ENCODE measurements at places on chromosomes 5 and 9.
A peak's percentile ranks its signal among the peaks of the same experiment; 100 is the strongest.

- DNase-seq = no peak
Measured at GRCh38 chr5:158801893-158802292, 297.8 kb downstream of the EBF1 start.

DNA sequence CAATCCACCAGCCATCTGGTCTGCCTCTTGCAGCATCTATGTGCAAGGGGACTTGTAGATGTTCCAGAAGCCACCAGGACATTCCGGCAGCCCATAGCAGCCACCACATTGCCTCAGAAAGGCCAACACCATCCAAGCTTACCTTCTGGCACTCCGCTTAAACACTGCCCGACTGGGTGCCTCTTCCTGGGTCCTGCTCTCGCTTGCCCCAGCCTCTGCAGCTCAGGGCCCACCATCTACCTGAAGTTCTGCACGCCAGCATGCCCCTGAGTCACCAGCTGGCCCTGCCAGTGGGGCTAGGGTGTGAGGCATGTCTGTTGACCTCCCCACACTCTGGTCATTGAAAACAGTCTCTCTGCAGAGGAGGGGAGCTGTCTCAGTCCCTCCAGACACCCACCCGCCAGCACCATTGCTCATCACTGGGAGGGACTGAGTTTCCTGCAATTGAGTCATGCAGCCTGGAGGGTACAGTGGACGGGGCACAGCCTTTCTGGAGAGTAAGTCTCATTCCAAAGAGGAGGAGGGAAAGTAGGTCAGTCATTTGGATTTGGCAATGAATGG lies 16.9 kb upstream of the COL5A1 start:
- no peak for DNase-seq

DNA sequence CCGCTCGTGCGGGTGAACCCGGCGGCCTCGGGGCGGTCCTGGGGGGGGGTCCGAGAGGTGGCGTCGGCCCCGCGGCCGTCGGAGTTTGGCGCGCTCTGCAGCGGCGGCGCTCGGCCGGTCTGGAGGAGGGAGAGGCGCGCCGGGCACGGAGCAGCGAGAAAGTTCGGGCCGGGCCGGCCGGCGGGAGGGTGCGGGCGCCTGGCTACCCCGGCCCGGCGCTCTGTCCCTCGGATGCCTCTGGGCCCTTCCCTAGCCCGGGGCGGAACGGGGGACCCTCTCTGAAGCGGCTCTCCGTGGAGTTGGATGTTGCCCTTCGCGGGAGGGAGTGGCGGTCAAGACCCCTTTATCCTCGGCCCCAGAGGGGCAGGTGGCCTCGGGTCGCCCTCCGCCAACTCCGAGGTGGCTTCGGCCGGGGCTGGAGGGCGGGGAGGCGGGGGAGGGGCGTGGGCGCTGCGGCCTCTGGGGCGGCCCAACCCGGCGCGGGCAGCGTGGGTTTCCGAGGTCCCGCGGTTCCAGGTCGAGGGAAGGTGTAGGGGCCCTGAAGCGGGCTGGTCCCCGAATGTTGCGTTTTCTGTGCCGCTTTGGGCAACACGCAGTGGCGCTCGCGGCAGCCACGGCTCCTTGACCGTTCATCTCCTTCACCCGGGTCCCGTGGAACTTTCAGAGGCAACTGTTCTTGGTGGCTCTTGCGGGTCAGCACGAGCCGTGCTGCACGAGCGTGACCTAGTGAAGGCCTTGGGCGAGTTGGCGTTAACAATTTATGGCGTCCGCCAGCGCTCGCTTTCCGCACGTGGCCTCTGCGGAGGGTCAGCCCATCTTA lies 290.5 kb downstream of the DOCK8 start:
- DNase-seq = no peak

GRCh38 chr9:85987236-85987635 lies 46.3 kb downstream of the NAA35 start:
- no peak for DNase-seq

GRCh38 chr5:110903966-110904365 lies 165.2 kb downstream of the SLC25A46 start:
- no peak for DNase-seq

- no peak for DNase-seq
Measured at GRCh38 chr9:117156771-117157535, 257.9 kb downstream of the ASTN2 start.

DNA sequence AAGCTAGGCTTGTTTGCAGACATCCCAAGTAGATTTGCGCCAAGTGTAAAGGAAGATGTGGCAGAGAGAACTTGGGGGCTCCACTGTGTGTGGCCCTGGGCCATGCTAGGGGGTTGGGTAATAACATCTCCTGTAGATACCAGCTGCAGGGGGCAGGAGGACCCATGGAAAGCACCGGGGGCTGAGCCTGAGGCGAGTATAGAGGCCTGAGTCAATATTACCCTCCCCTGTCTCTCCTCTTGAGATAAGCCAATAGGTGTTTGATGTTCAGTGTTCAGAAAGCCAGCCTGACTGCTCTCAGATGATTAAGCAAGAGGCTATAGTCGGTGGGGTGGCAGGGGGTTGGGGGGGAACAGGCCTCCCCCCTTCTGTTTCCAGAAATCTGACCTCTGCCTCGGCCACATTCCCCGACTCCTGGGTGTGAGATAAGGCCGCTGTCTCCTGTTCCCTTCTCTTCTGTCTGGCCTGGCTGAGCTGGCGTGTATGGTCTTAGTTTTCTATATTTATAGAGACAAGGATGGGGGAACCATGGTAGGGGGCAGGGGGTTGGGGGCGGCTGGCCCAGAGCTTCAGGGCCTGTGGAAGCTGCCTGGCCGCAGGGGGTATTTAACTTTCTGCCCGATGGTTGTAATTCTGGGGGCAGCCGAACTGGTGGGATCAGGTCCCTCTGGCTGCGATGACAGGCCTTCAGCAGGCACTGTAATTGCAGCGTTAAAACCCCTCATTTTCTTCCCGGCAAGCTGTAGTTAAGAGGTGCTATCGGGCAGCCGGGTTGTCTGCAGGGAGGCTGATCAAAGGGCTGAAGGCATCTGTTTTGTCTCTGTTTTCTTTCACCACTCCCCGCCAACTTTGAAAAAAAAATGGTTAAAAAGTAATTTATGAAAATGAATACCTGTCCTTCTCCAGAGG lies 292.0 kb downstream of the NSG2 start:
- DNase-seq = no peak

GRCh38 chr5:33309536-33310345 lies 131.0 kb upstream of the TARS1 start:
- no peak for DNase-seq

DNA sequence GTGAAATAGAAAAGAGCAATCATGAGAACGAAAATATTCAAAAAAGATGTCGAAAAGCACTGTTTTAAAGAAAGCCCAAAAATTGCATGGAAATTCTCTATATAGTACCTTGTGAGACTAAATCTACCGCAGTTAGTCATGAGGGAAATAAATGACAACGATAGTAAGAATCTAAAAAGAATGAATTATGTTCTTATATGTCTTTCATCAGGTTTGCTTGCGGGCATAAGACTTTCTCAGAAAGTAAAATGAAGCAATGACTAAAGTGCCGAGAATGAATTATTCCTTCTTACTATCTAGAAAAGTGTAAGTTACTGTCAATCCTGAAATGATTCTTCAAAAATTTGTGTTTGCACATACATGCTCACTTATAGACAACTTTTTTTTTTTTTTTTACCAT lies 26.4 kb downstream of the PTPRD start:
- no peak for DNase-seq

- DNase-seq = peak; percentile 23
Measured at GRCh38 chr9:6356904-6357303, 28.7 kb downstream of the TPD52L3 start.

DNA sequence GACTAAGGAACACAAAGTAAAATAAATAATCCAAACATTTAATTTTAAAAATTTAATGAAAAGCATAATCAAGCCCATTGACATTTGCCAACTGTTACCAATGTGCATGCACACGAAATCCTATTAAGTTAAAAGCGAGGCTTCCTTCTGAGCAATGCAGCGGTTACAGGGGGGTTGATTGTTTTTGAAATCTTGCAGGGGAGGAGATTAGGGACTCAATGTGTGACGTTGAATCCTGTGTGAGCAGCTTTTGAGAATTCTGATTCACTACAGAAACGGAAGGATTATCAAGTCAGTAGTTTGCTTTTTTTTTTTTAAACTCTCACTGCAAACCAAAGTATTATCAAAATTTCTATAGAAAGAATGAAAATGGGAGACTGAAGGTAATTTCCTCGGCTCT lies 109.5 kb downstream of the PRKACG start:
- DNase-seq = no peak

- no peak for DNase-seq
Measured at GRCh38 chr9:14226855-14227532, 86.9 kb downstream of the NFIB start.

GRCh38 chr9:69579032-69579758 lies 93.0 kb downstream of the APBA1 start:
- DNase-seq = no peak

DNA sequence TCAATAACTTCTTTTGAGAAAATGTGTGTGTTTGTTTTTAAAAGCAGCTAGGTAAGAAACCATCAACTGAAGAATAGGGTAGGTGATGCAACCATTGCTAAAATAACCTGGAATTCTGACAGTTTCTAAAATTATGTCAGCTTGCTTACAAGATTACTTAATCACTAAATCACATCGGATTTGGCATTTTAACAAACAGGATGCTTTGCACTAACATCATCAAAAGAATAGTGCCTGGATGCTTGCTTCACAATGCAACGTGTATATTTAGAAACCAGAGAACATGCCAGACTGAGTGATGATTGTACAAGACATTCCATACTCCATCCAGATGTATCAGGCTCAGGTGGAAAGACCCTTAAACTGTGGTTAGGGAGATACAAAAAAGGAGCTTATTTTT lies 43.9 kb downstream of the PAM start:
- DNase-seq = no peak

DNA sequence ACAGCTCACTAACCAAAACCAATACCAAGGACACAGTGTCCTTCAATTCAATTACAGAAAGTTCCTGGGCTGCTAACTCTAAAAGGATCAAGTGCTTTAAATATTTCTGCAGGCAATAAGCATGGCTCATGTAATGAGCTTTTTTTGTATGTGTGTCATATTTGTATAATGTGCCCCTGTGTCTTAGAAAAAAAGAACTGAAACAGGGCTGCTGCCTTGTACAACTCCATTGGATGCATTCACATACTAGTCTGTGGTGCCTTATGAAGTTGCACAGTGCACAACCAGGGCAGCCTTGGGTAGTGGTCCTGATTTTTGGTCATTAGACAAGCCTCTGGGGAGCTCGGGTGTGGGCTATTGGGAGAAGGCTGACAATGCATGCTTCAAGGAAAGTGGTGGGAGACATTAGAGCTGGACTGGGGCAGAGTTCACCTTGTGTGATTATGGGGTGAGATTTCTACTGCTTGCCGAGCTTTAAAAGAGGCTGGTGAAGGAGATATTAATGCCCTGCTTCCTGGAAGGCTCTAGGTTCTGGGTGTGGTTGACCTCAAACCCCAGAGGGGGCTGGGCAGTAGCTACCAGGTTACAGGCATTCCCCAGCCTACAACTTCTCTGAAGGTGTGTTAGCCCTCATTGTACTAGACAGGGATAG lies 3.6 kb upstream of the CPEB4 start:
- no peak for DNase-seq

DNA sequence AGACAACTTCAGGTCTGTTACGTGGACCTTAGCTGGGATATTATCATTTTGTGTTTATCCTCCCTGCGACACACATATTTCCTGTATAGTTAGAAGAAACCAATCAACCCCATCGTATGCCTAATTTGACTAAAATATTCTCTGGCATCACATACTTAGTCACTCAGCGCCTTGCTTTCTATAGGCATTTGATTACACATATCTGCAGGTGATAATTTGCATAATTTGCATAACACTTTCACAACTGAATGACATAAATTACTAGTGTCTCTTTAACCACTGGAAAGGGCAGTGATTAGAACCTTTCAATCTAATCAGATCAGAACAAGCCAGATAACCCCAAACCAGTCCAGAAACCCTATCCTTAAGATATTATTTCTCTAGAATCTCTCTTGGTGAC lies 390.2 kb downstream of the TLR4 start:
- DNase-seq = no peak

DNA sequence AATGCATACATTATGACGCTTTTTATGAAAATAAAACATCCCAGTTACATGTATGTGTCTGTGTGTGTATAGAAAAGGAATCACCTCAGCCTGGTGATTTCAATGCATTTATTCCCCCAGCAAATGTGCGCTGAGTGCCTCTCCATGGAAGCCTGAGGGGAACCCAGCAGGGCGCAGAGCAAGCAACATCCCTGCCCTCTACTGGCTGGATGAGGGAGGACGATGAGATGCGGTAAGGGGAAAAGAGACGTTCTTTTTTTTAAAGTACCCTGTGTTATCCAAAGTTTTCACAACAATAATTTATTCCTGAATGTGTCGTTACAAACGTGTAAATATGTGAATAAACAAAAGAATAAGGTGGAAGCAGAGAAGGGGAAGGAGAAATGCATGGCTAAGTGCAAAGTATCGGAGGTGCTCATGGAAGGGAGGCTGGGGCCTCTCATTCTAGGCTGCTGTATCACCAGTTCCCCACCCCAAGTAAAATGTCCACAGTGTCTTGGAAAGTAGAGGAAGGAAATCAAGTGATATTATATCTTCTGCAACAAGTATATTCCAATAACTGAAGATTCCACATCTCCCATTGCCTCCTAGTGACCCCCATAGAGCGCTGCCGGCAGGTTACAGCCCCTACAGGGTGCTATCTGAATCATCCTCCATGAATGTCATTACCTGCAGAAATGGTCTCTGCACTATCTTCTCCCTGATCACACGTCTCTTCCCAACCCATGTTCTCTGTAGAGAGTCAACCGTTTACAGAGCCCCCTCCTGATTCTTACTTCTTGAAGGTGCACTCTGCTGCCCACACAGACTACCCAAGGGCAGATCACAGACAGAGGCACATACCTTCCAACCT lies 13.0 kb upstream of the ABLIM3 start:
- peak; percentile 9 for DNase-seq

DNA sequence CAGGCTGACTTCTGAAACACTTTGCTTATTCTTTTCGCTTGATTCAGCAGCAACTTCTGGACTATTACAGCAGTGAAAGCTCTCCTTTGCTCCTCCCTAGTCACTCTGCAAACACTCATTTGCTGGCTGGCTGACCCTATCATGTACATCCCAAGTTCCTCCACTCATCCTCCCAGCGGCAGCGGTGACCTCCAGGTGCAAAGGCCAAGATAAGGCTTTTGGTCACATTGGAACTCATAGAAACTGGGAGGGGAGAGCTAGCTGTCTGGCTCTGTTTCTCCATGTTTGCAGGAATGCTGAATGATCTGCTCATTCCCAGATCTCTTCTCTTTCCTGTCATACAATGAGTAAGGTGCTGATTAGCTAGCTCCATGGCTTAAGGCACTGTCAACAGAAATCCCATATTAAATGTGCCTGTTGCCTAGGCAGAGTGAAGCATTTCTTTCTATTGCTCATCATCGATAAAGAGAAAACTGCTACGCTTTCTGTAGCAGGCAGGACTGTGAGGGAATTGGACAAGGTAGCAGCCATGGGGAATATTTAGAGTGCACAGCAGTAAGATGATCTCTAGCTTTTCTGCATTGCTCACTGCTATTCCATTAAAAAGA lies 250.5 kb upstream of the PDE4D start:
- no peak for DNase-seq

- no peak for DNase-seq
Measured at GRCh38 chr5:110027527-110028322, 338.0 kb downstream of the MAN2A1 start.
